ENCODE measurements at places on chromosomes 5 and 9.

DNA sequence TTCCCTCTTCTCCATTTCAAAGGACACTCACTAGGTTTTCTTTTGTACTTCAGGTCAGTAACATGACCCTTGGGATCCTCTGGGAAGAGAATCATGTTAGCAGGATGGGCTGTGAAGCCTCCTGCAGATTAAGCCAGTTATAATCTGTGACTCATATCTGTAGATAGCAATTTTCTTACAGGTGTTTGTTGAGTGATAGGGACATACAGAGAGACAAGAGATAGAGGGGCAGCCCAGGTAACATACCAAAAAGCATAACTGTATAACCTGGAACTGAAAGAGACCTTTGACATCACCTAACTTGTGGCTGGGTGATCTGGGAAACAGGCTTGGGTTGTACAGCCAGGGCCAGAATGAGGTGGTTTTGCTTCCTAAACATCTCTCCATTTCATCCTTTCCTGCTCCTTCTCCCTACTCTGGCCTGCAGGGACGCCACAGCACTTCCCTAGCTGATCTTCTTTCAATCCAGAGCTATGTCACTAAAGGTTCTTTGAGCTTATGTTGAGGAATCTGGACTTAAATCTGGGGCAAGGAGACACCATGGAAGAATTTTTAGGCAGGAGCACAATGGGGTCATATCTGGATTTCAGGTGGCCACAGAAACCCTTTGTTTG is 21.0 kb upstream of the PPARGC1B start:
- no peak for DNase-seq

GRCh38 chr9:80467632-80468031 is 895.9 kb downstream of the TLE4 start:
- no peak for DNase-seq

- no peak for DNase-seq
These were observed 60.2 kb downstream of the FEM1C start for GRCh38 chr5:115484368-115484767.

GRCh38 chr9:105245029-105245890 is 809 bp downstream of the SLC44A1 start:
- DNase-seq, result peak; percentile 64

GRCh38 chr9:94919376-94920098 is 193.0 kb downstream of the AOPEP start:
- DNase-seq, result no peak

GRCh38 chr9:73845539-73845938 is 651.6 kb upstream of the RORB start:
- DNase-seq, result no peak

DNA sequence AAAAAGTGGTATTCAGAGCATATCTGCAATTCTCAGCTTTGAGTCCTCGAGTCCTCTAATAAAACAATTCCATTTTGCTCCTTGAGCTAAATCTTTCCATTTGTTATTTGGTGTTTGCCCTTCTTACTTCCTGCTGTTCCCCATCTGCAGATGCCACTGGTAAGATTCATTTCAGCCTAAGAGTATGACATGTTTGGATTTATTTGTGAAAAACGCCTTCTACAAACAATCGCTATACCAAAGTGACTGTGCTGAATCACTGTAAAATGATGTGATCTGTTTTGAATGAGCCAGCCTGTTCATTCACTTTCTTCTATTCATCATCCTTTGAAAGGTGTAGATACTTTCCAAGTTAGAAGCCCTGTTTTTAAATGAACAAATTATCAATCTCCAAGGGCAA is 27.7 kb downstream of the KCTD16 start:
- no peak for DNase-seq

- no peak for DNase-seq
These were observed 339.5 kb downstream of the CTNND2 start for GRCh38 chr5:11564706-11565105.

GRCh38 chr5:146041180-146041789 is 64.1 kb downstream of the PLAC8L1 start:
- DNase-seq, result no peak

GRCh38 chr5:59604111-59604510 is 289.4 kb downstream of the PDE4D start:
- DNase-seq, result no peak

- no peak for DNase-seq
These were observed 167.1 kb upstream of the MVB12B start for GRCh38 chr9:126159430-126160060.

- DNase-seq, result no peak
These were observed 58.5 kb downstream of the MLANA start for GRCh38 chr9:5949103-5949699.

DNA sequence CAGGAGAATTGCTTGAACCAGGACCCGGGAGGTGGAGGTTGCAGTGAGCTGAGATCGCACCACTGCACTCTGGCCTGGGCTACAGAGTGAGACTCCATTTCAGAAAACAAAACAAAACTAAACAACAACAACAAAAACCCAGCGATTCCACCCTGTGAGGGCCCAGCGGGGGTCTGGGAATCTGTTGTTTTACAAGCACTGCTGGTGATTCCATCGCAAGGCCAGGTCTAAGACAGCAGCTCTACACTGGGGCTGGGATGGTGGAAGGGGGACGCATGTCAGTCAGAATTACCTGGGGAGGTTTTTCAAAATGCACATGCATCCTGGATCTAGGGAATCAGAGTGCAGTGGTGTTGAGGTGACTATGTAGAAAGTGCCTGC is 90.9 kb downstream of the ANKRD55 start:
- no peak for DNase-seq

DNA sequence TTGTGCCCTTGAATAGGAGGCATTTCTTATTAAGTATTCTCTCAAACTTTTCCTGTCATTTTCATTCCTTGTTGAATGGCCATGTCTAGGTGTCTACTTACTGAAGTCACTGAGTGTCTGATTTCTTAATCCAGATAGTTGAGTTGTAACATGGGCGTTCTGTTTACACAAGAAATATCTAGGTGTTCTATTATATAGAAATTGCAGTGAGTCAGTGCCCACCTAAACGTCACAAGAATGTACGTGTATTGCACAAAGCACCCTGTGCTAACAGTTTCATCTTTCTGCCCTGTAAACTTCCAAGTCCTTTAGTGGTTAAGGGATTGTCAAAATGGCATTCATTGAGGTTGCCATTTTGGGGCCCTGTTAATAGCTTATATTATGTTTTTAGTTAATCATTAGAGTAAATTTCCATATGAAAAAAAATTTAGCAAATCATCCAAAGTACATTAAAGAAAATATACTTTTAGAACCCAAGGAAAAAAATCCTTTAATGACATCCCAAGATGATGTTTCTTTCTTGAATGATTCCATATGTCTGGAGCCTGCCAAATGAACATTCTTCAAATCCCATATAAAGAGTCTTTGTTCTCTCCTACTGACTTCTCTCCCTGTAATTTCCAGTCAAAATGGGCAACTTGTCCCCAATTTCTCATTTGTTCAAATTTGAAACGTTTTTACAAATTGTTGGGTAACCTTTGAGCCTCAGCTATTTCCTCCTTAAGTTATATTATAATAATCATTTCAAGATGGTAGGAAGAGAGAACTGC is 114.2 kb downstream of the GOLPH3 start:
- DNase-seq, result no peak

GRCh38 chr5:441996-442334 is 1.0 kb upstream of the EXOC3 start:
- DNase-seq, result peak; percentile 44

DNA sequence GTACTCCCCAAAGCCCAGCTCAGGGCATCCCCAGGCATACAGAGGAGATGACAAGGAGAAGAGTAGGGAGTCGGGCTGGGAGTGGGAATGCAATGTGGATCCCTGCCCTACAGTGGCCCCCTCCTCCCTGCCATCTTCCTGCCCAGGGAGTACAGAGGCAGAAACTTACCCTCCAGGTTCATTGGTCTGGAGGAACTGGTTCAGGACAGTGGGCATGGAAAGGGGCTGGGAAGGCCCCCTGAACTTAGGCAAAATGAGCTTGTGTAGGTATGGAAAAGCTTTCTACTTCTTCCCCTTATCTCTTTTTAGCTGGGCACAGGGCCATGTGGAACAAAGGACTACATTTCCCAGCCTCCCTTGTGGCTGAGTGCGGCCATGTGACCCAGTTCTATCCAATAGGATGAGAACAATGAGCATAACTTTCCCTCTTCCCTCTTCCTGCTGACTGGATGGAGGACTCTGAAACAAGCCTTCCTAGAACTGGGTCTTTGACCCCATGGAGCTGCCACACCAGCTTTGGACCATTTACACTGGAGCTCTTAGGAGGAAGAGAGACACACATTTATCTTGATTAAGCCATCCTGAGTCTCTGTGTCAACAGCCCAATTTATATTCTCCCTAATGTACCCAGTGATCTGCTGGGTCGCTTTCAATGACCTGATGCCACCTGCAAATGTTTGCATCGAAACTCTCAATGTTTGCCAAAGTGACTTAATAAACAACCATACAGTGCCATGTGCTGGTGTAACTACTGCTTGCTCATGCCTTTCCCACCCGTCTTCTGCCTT is 25.0 kb upstream of the HMCN2 start:
- DNase-seq, result no peak

GRCh38 chr9:83166372-83166771 is 103.4 kb upstream of the RASEF start:
- no peak for DNase-seq

DNA sequence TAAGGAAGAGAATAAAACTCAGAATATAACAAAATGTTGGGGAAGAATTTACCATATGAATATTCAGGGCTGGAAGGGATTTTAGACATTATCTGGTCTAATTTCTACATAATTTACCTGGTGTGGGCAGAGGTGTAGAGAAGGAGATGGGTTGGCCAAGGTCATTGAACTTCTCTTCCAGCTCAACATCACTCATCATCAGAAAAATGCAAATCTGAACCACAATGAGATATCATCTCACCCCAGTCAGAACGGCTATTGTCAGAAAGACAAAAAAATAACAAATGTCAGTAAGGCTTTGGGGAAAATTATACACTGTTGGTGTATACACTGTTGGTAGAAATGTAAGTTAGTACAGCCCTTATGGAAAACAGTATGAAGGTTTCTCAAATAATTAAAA is 121.7 kb downstream of the PTTG1 start:
- no peak for DNase-seq

DNA sequence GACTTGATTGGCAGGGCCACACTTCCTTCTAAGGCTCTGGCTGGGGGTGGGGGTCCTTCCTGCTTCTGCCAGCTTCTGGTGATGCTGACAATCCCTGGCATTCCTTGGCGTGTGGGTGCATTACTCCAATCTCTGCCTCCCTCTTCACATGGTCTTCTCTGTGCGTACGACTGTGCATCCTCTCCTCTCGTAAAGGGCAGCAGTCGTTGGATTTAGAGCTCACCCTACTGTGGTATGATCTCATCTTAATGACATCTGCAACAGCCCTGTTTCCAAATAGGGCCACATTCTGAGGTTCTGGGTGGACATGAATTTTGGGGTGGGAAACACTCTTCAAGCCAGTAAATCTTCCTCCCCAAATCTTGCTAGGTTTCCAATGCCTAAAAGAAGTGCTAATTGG is 36.8 kb downstream of the ROPN1L start:
- no peak for DNase-seq

- DNase-seq, result no peak
These were observed 94.1 kb downstream of the FRMD3 start for GRCh38 chr9:83444110-83444509.

- DNase-seq, result no peak
These were observed 38.3 kb upstream of the TNFSF8 start for GRCh38 chr9:114968671-114969070.

GRCh38 chr5:10564838-10565784 is 1.2 kb downstream of the ANKRD33B start:
- DNase-seq, result no peak

Measured in psoas muscle (tissue), 8 donors.